Mammary epithelial cell (primary cell): ENCODE measurements at places on chromosomes 13 and 19.

- DNase-seq: peak; percentile 29
Measured at GRCh38 chr19:31220540-31220939, 128.7 kb downstream of the TSHZ3 start.

DNA sequence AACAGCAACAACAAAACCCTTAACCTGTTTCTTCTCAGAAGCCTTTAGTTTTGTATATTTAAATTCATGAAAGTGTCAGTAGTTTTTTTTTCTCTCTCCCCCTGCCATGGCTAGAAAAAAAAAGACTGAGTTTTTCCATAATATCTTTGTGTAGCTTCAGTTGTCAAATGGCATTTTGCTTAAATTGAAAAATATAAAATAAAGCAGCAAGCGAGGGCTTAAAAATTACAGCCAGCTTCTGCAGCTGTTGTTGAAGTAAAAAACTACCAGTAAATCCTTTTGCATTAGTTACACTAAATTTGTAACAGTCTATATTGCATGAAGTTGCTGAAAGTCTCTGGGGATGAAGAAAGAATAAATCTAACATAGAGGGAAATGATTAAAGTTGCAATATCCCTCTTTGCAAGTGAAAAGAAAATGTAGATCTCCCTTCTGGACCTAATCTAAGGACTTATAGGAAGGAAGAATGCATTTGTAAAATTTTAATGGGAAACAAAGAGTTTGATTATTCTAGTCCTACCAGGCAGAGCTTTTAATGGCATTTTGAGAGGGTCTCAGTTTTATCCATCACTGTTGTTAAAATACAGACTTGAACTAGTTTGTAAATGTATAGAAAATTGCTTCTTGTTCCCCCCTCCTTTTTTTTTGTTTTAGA is 215.7 kb downstream of the ATP8A2 start:
- DNase-seq: no peak

- DNase-seq: peak; percentile 52
Measured at GRCh38 chr19:47729799-47730520, 15.4 kb upstream of the NOP53 start.

GRCh38 chr13:33153421-33154404 is 131.8 kb downstream of the STARD13 start:
- no peak for DNase-seq

DNA sequence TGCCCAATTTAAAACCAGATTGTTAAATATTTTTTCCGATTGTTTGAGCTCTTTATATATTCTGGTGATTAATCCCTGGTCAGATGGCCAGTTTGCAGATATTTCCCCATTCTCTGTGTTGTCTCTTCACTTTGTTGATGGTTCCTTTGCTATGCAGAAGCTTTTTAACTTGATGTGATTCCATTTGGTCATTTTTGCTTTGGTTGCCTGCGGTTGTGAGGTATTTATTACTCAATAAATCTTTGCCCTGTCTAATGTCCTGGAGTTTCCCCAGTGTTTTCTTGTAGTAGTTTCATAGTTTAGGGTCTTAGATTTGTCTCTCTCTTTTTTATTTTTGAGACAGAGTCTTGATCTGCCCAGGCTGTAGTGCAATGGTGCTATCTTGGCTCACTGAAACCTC is 23.8 kb upstream of the LMO7 start:
- DNase-seq: no peak

- peak; percentile 88 for DNase-seq
Measured at GRCh38 chr19:11142528-11143171, 12.9 kb downstream of the SPC24 start.

GRCh38 chr13:97967948-97968347 is 14.5 kb downstream of the IPO5 start:
- DNase-seq: no peak

DNA sequence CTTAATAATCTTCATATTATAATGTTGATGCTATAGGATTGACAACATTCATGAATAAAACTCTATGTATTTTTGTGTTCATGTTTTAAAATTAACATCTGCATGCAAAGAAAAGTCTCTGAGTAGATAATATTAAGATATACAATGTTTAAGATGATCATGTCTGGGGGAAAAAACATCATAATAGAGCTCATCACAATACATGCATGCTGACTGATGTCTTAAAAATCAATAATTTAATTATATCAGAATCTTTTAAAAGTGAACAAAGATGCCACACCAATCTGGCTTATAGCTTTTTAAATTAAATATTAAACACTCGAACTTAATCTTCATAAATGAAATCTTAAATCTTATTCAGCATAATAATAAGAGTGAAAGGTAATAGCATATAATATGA is 933.9 kb upstream of the MIR17HG start:
- no peak for DNase-seq

GRCh38 chr19:43936188-43936587 is 1.1 kb upstream of the ZNF45 start:
- DNase-seq: peak; percentile 11

DNA sequence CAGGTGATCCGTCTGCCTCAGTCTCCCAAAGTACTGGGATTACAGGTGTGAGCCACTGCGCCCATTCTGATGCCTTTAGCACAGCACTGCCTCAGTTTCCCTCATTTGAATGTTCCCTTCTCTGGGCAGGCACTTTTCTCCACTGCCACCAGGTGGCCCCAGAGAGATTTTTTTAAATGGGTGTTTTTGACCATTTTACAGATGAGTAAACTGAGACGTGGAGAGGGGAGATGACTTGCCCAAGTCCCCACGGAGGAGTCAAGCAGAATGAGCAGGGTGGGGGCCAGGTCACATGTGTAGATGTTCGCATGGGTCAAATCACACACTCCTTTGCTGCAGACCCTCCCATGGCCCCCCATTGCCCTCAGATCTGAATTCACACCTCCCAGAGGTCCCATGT is 3.2 kb upstream of the PDE4C start:
- no peak for DNase-seq

DNA sequence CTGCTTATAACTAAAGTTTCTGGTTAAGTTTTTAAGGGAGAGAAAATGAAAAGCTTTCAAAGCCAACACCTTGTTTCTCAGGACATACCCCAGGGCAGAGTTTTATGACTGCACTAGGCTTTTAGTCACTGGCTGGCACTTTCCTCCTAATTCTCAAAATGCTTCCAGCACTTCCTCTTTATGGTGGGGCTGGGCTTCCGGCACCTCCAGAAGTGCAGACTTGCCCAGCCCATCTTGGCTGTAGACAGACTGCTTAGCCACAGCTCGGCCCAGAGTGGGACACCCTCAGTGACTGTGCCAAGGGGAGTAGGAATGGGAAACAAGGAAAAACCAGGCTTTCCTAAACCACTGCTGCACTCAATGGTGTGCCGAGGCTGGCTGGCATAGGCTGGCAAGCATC is 23.2 kb upstream of the GTF3A start:
- DNase-seq: no peak

GRCh38 chr19:35845215-35846037 is 6.9 kb downstream of the NPHS1 start:
- no peak for DNase-seq
